HEK293T (cell line): ENCODE measurements at places on chromosomes 7 and 10.

GRCh38 chr10:28716748-28717147 is 39.4 kb downstream of the BAMBI start:
- DNase-seq: no peak

GRCh38 chr7:79376299-79377025 is 77.0 kb downstream of the MAGI2 start:
- no peak for DNase-seq

- no peak for DNase-seq
Measured at GRCh38 chr10:76125900-76126299, 694.5 kb downstream of the LRMDA start.

- DNase-seq: no peak
Measured at GRCh38 chr10:23186178-23186577, 5.9 kb upstream of the PTF1A start.

DNA sequence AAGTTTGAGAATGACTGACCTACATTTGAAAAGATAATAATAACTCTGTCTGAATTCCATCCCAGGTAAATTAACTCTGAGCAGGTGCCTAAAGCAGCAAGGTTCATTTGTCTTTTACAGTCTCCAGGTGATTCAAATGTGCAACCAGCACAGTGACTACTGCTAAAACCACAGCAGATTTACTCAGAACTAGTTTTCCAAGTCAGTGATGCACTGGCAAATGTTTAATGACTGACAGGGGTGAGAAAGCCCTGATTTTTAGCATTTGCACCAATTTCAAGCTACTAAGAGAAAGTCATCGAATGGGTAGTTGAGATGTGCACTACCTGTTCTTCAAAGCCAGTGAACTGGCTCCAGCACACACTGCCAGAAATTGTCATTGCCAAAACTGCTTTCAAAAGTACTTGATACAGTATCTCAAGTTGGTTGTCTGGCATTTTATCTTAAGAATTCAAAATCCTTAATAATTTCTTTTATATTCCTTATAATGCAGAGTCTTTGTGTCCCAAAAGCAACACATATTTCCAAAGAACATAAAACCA is 60.3 kb downstream of the ATOH7 start:
- DNase-seq: no peak
